Caco-2 (cell line): ENCODE measurements at places on chromosomes 7 and 10. TPM values are rescaled to one million over a fixed set of nuclear protein-coding genes. Genes with fewer than 3 reads are reported as not detected.

DNA sequence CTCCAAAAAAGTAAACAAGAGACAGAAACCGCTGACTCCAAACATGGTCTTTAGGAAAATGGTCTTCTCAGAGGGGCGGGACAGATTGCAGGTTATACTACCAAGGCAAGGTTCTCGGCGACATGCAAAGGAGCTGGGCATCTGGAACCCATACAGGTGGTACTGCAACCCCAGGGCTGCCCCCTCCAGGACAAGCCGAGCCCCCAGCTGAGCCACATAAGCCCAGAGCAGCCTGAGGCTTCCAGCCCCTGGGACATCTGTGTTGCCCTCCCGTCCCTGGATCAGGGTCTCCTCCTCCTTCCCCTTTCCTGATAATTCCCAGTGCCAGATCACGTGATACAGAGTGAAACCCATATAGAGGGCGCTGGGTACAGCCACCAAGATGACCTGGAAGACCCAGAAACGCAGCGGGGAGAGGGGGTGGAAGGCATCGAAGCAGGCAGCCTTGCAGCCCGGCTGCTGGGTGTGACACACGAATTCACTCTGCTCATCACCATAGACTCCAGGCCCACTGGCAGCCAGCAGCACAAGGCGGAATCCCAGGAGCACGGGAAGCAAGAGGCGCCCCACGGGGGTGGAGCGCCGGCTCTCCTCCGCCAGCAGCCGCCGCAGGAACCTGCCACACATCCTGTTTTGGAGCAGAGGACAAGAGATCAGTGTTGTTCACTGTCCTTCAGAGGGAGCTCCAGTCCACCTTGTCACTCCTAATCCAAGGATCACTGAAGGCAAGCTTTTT is at the start of gene GJC3:
GJC3 (minus strand) TSS at position 627 of the 736 bp plus-strand sequence; CDS start at position 627, 0 bp downstream.
- no peak within 1 kb of the TSS for H3K27ac ChIP-seq
- H3K27me3 ChIP-seq, result no peaks in the 10 kb centered on the region
- DNase-seq, result peak; percentile 67
- no peaks in the 10 kb centered on the region for H3K36me3 ChIP-seq
- H3K4me1 ChIP-seq, result no peaks in the 10 kb centered on the region
- peak within 1 kb of the TSS; percentile 37 for H3K4me3 ChIP-seq

DNA sequence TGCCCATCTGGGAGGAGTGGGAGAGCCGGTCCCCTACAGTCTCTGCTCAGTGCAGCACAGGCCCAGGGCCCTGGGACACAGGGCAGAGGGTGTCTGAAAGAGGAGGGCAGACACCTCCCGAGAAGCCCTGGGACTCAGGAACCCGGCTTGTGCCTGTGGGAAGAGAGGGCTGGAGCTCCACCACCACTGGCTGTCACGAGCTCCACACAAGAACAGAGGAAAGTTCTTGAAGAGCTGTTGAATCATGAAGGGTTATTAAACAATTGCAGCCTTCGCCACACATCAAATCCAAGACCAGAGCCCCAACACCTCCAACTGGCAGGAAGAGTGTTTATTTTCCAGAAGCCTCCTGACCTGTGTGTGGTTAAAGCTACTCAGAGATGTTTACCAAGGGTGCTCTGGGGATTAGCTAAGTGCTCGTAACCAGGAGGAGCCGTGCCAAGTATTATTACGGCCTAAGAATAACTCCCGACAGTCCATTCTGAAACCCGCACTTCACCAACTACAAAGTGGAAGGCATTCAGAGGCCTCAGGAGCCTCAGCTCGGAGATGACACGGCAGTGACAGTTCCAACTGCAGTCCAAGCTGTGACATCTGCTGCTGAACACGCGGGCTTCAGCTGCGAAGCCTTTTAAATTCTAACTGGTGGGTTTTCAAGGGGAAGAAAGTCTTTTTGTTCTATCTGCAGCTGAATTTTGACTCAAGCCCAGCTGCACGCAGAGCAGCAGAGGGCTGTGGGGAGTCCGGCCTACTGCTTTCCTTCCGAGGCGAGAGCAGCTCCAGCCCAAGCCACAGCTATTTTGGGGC is 75.1 kb downstream of the MAD1L1 start:
- peaks cover 2% of the 10 kb centered on the region; the same call in 1 of the 2 replicates for H3K36me3 ChIP-seq
- no peaks in the 10 kb centered on the region for H3K27me3 ChIP-seq
- no peak for DNase-seq
- H3K4me1 ChIP-seq, result peaks cover 28% of the 10 kb centered on the region
- H3K27ac ChIP-seq, result peak overlapping the region; percentile 34
- H3K4me3 ChIP-seq, result no peak overlapping the region

DNA sequence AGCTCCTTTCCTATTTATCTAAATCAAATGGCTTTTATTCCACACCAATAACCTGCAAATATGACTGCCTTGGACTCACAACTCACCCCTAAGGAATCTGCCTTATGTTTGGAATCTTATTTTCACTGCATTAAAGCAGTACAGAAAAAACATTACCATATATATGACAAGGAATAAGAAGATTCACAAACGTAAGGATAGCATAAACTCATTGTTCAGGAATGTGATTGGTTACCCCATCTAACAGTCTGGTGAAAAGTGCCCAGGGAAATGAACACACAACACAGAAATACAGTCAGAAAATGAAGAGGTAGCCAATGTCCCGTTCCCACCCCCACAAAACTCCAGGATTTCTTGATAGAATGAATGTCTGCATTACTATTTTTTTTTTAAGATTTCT is 2.0 kb downstream of the PPP3CB start:
- peak overlapping the region; percentile 61 for H3K27ac ChIP-seq
- no peak for DNase-seq
- no peak overlapping the region; the same call in 1 of the 2 replicates for H3K4me3 ChIP-seq
- no peaks in the 10 kb centered on the region for H3K27me3 ChIP-seq

DNA sequence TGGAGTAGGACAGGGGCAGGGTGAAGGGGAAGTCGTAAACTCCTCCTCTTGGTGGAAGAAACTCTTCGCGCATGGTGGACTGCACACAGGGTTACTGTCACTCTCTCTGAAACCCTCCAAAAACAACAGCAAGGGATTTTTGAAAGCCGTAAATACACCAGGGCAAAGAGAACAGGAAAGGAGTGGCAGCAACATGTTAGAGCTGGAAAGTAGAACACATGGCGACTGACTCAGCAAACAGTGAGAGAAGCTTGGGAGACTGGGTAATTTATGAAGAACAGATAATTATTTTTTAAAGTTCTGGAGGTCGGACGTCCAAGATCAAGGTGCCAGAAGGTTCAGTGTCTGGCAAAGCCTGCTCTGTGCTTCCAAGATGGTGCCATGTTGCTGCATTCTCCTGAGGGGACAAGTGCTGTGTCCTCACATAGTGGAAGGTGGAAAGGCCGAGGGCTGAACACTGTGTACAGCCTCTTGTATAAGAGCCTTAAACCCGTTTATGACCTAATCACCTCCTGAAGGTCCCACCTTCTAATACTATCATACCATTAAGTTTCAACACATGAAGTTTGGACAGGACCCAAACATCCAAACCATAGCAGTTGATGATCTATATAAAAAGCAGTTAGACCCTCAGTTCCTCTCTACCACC is 22.5 kb upstream of the C10orf53 start:
- no peaks in the 10 kb centered on the region for H3K36me3 ChIP-seq
- DNase-seq, result no peak
- H3K27ac ChIP-seq, result no peak overlapping the region
- H3K4me1 ChIP-seq, result peaks cover 13% of the 10 kb centered on the region

DNA sequence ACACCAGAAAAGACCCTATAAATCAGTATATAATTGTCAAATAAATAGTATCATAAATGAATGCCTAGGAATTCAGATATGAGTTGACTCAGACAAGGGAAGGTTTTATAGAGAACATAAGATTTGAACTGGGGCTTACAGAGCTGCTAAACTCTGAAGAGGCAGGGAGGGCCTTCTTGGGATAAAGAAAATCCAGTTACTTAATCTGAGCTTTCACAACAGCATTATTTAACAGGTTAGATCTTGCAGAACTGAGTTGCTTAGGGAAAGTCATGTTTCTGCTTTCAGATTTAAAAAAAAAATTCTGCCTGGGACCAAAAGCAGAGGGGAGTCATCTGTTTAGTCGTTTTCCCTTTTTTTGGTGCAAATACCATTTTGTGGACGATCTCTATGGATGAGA is 594.8 kb upstream of the FZD8 start:
- H3K36me3 ChIP-seq, result no peaks in the 10 kb centered on the region
- H3K27ac ChIP-seq, result no peak overlapping the region
- no peaks in the 10 kb centered on the region for H3K27me3 ChIP-seq

- no peak overlapping the region for H3K27ac ChIP-seq
- DNase-seq, result no peak
- no peaks in the 10 kb centered on the region for H3K27me3 ChIP-seq
- no peaks in the 10 kb centered on the region for H3K36me3 ChIP-seq
- H3K4me3 ChIP-seq, result no peak overlapping the region
Measured at GRCh38 chr7:50651271-50651989, 86.2 kb upstream of the DDC start.

DNA sequence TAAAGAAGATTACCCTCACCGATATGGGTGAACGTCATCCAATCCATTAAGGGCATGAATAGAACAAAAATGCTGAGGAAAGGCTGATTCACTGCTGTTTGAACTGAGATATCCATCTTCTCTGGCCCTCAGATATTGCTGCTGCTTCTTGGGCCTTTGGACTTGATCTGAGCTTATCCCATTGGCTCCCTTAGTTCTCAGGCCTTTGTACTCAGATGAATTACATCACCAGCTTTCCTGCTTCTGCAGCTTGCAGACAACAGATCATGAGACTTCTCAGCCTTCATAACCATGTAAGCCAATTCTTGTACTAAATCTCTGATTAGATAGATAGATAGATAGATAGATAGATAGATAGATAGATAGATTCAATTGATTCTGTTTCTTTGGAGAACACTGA is 40.2 kb downstream of the CYCS start:
- H3K27me3 ChIP-seq, result no peaks in the 10 kb centered on the region
- no peak overlapping the region for H3K27ac ChIP-seq
- no peak overlapping the region for H3K4me3 ChIP-seq
- H3K36me3 ChIP-seq, result no peaks in the 10 kb centered on the region

- no peaks in the 10 kb centered on the region for H3K27me3 ChIP-seq
- DNase-seq, result peak; percentile 16
- no peaks in the 10 kb centered on the region for H3K36me3 ChIP-seq
- no peak overlapping the region for H3K27ac ChIP-seq
- no peaks in the 10 kb centered on the region; the same call in 1 of the 2 replicates for H3K4me1 ChIP-seq
Measured at GRCh38 chr10:126013489-126014281, 117.3 kb downstream of the FANK1 start.

DNA sequence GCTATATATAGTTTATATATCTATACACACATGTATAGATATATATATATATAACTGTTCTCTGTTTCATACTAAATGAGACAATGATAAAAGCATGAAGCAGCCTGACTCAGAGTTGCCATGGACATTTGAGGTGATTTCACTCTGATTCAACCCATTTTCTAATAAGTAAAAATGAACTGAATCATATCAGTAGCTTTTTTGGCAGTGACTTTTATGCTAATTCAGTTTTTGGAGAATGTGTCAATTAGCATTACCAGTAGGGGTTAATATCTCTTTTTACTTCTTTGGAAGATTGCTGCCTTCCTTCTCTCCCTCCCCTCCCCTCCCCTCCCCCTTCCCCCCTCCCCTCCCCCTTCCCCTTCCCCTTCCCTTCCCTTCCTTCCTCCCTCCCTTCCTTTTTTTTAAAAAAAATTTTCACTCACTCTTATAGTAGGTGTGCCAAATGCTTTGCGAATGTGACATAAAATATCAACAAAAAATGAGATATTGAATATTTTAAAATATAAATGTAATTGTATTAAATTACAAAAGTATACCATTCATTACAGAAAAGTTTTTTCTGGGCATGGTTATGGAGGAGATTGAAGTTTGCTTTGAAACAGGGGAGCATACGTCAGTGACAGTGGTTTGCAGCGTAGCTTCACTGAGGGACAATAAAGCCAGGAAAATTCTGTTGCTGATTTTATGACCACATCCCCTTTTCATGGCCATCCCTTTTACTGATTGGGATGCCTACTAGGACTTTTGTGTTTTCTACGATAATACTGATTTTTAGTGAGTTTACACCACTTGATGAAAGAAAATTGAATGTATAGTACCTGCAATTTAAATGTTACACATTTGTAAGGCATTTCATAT is 64.0 kb upstream of the KLF6 start:
- peaks cover 48% of the 10 kb centered on the region for H3K4me1 ChIP-seq
- H3K27ac ChIP-seq, result peak overlapping the region; percentile 68
- no peak overlapping the region for H3K4me3 ChIP-seq

GRCh38 chr10:17213646-17214349 is 12.3 kb upstream of the TRDMT1 start:
- H3K4me1 ChIP-seq, result peaks cover 45% of the 10 kb centered on the region
- H3K36me3 ChIP-seq, result no peaks in the 10 kb centered on the region
- no peak for DNase-seq
- no peaks in the 10 kb centered on the region for H3K27me3 ChIP-seq
- no peak overlapping the region for H3K4me3 ChIP-seq

DNA sequence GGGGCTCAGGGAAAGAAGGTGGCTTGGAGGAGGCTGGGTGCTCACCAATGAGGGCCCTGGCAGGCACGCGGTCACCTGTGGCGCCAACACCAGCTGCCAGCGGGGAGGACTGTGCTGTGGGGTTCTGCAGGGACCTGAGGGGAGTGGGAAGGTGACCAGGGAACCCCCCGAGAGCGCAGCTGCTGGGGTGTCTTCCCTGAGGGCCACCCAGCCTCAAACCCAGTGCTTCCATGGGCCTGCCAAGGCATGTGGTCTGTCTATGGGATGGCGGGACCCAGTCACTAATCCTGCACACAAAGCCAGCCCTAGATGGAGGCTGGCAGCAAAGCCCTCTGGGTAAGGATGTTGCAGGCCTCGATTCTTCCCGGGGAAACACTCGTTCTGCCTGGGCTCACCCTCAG is 117.1 kb downstream of the EBF3 start:
- H3K4me1 ChIP-seq, result no peaks in the 10 kb centered on the region
- H3K27ac ChIP-seq, result no peak overlapping the region
- H3K4me3 ChIP-seq, result no peak overlapping the region

DNA sequence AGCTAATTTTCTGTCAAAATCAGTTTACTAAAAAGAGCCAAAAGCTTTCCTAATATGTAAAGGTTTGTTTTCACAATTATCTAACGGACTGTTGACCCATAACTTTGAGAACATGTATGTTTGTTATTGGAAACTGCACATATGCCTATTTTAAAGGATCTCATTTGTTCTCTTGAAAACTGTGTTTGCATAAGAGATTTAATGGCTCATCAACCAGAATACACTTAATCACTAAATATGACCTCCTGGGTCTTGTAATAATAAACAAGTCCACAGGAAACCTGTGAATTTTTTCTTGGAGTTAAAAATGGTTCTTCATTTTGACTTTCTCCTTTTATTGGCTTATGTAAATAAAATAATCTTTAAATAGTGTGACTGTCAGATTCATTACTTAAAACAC is 48.3 kb upstream of the STEAP1B start:
- DNase-seq, result no peak
- no peaks in the 10 kb centered on the region for H3K36me3 ChIP-seq
- H3K4me1 ChIP-seq, result peaks cover 30% of the 10 kb centered on the region
- no peak overlapping the region for H3K4me3 ChIP-seq
- no peak overlapping the region for H3K27ac ChIP-seq

GPR37 gene
- total RNA-seq, result 0.50 and 0.77 TPM in 2 replicates

TMEM213 gene
- not detected in 2 replicates for total RNA-seq

HTRA1 gene
- total RNA-seq, result 0.70 and 1.1 TPM in 2 replicates

CALML3 gene
- total RNA-seq, result 0.18 TPM in 1 of 2 replicates, not detected in the other

ALOX5 gene
- total RNA-seq, result not detected in 2 replicates

CUL1 gene
- total RNA-seq, result 66.6 and 71.9 TPM in 2 replicates

IQCE gene
- 13.4 and 18.7 TPM in 2 replicates for total RNA-seq
